T-cell (primary cell): ENCODE measurements at places on chromosomes 1 and 21.

- no peaks in the 10 kb centered on the region for H3K4me1 ChIP-seq
- H3K27ac ChIP-seq = no peak overlapping the region
- H3K36me3 ChIP-seq = no peaks in the 10 kb centered on the region
Observed at GRCh38 chr1:57470036-57470435, 46.2 kb upstream of the DAB1 start.

- H3K36me3 ChIP-seq = no peaks in the 10 kb centered on the region
- H3K4me3 ChIP-seq = no peak overlapping the region
- DNase-seq = no peak
- no peaks in the 10 kb centered on the region for H3K4me1 ChIP-seq
- H3K27me3 ChIP-seq = no peaks in the 10 kb centered on the region
- H3K27ac ChIP-seq = no peak overlapping the region
Observed at GRCh38 chr1:234683861-234684632, 74.1 kb upstream of the IRF2BP2 start.

GRCh38 chr1:96688767-96689166 is 32.8 kb upstream of the PTBP2 start:
- no peaks in the 10 kb centered on the region for H3K27me3 ChIP-seq
- H3K4me3 ChIP-seq = no peak overlapping the region
- H3K36me3 ChIP-seq = no peaks in the 10 kb centered on the region

- H3K27ac ChIP-seq = no peak overlapping the region
- H3K36me3 ChIP-seq = no peaks in the 10 kb centered on the region
- H3K4me3 ChIP-seq = no peak overlapping the region
- no peak for DNase-seq
- no peaks in the 10 kb centered on the region for H3K4me1 ChIP-seq
- H3K27me3 ChIP-seq = peaks cover 8% of the 10 kb centered on the region
Observed at GRCh38 chr1:180536821-180537372, 21.9 kb upstream of the OVAAL start.

GRCh38 chr1:20443703-20444586 is 42.1 kb downstream of the CAMK2N1 start:
- no peak overlapping the region for H3K27ac ChIP-seq
- peaks cover 11% of the 10 kb centered on the region for H3K27me3 ChIP-seq
- H3K4me1 ChIP-seq = no peaks in the 10 kb centered on the region
- no peak overlapping the region for H3K4me3 ChIP-seq
- DNase-seq = no peak
- no peaks in the 10 kb centered on the region for H3K36me3 ChIP-seq

DNA sequence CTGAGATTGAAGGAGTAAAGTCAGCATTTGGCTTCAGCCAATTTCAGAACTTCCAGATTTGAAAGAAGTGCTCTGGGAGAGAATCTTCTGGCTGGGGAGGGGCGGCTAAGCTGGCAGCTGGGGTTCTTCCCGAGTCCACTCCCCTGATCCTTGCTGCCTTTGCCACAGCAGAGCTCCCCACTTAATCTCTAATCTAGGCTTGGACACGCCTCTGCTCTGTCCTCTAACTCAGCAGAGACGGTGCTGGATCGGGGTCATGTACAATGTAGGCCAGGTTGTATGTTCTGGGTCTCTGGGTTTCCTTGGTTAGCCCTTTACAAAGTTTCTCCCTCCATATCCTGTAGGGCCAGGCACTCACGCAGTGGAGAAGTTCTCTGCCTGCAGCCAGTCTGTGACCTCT is 10.1 kb upstream of the GSTM3 start:
- H3K4me1 ChIP-seq = no peaks in the 10 kb centered on the region
- DNase-seq = no peak
- H3K4me3 ChIP-seq = no peak overlapping the region
- no peaks in the 10 kb centered on the region for H3K27me3 ChIP-seq
- no peaks in the 10 kb centered on the region for H3K36me3 ChIP-seq
- H3K27ac ChIP-seq = no peak overlapping the region
